Stimulated activated effector memory CD8-positive, alpha-beta T cell treated with anti-CD3 and anti-CD28 coated beads, Interleukin-12 subunit alpha, Interleukin-12 subunit beta, amount 100 ng/mL, for 72 hours (primary cell): ENCODE measurements at places on chromosomes 4 and X.

GRCh38 chrX:139949703-139950102, 15.6 kb downstream of the CXorf66 start:
- DNase-seq = no peak

- no peak for DNase-seq
Measured at GRCh38 chr4:131531087-131531486, 1618.0 kb upstream of the PCDH10 start.

DNA sequence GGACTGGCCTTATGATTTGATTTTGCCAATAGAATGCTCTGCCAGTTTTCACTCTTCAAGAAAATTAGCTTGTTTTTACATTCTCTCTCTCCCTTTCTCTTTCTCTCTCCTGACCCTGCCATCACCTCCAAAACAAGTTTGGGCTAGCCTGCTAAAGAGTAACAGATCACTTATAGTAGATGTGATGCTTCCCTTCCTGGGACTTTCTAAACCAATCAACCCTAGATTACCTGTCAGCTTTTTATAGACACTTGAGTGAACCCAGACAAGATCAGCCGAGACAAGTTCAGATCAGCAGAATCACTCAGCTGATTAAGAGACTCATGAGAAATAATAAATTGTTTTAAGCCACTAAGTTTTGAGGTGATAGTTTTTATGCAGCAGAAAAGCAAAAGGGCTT, 521.2 kb downstream of the ANKRD50 start:
- DNase-seq = no peak

- DNase-seq = no peak
Measured at GRCh38 chr4:143302536-143302935, 34.1 kb upstream of the GAB1 start.

GRCh38 chr4:127155116-127155515, 477.6 kb upstream of the INTU start:
- DNase-seq = no peak

DNA sequence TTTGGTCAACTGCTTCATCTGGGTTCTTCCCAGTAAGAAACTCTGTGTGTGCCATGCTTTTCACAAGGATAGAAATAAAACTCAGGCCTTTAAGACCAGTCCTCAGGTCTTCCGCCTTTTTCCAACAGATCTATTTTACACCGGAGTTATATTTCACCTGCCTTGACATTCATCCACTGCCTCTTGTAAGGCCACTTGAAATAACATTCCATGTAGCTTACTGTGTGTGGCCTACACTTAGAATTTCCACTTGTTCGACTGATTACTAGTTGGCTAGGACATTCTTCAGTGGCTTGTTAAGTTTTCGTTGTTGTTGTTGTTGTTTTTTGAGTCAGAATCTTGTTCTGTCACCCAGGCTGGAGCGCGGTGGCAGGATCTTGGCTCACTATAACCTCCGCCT, 92.8 kb upstream of the UNC5C start:
- no peak for DNase-seq

- no peak for DNase-seq
Measured at GRCh38 chr4:53591372-53591892, at the start of gene LNX1. LNX1 (minus strand) TSS chr4:53591486; CDS start chr4:53574002, 17,484 bp downstream.

- DNase-seq = no peak
Measured at GRCh38 chrX:151988706-151989299, 14.3 kb upstream of the GABRE start.

- DNase-seq = peak; percentile 82
Measured at GRCh38 chr4:7719354-7720174, 220.1 kb downstream of the AFAP1 start.

DNA sequence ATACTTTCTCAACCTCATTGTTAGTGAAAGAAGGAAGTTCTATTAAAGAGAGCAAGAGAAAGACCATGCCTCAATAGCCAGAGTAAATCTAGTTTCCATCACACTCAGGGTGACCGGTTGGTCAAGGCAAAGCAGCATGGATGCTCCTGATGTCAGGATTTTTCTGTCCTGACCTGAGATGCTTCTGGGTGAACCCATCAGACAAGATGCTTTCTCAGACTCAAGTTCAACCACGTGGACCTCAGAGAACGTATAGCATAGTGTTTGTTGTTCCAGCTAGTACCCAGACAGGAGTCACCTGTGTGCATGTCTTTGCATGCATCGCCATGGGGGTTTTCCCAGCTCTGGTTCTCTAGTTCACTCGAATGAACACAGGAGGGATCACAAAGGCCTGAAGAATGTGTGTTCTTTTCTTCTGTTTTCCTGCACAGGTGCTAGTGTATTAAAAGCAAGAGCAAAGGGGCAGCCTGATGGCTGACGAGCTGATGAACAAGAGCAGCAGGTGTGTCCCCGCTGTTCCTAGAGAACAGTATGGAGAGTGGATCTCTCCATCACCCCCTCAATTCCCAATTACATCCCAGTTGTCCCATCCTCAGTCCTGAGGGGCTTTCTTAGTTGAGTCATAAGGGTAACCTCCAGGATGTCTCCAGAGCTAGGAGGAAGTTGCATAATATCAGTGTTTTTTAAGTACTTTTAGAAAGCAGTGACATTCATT, 110.5 kb upstream of the ENPP6 start:
- DNase-seq = no peak

DNA sequence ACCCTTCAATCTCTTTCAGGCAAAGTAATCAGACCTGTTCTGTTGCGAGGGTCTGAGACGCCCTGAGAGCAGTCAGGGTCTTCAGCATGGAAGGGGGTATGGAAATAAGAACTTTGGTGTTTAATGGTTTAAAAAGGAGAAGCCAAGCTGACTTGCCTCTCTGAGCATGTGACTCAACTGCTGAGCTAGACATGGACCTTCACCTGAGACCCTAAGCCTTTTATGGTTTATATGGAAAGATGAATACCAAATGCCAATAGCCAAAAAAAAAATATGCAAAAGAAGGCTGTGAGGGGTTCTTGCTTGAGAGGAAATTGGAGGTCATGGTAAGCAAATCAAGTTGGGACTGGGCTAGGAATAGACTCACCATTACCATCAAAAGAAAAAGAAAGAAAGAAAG, 30.6 kb downstream of the CHRNA9 start:
- DNase-seq = no peak

DNA sequence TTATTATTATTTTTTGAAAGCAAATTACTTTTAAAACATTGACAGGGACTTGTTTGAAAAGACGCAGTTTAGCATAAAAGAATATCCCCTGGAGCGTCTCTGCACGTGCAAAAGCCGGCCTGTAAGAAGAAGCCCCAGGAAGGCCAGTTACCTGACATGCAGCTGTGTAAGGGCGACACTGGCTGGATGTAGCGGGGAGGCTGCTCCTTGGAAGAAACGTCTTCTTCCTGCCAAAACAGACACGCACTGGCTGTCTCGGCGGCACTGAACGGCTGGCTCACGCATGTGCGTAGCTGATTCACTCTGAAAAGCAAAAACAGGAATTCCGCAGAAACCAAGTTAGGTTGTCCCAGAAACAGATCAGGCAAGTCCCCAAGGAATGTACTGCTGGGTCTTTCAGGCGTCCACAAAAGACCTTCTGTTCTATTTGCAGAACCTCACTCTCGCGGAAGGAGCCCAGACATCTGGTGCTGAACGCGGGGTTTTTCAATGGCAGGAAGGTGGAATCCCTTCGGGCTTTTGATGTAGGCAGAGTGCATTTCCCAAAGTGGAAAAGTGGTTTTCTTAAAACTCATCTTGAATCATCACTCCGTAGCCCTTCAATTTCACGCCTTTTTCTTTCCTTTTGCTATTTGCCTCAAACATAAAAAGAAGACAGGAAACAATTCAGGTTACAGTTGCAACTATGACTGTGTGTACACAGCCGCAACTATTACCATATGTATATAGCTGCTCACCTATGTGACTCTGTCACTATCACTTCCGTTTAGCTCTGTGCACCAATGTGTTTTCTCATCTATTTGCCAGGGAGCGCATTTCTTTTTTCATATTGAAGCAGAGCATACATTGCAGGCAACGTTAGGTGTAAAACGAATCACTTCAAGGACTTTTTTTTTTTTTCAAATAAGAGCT, 38.1 kb upstream of the ARSH start:
- no peak for DNase-seq

DNA sequence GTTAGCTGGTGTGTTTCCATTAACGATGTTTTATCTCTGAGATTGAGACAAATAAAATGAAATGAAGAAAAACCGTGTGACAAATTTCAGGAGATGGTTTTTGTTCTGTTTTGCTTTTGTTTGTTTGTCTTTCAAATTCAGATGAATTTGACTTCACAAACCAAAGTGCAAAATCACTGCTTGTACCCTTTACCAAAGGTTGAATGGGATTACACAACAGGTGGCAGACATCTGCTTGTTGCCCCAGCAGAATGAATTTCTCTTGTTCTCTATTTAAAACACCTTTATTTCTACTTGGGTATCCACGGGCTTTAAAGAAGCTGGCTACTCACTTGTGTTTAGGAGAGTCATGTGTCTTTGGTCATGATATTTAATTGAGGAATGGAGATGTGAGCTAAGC, 239.7 kb upstream of the CLNK start:
- DNase-seq = no peak

- no peak for DNase-seq
Measured at GRCh38 chrX:14029039-14029424, 660 bp downstream of the GEMIN8 start.

DNA sequence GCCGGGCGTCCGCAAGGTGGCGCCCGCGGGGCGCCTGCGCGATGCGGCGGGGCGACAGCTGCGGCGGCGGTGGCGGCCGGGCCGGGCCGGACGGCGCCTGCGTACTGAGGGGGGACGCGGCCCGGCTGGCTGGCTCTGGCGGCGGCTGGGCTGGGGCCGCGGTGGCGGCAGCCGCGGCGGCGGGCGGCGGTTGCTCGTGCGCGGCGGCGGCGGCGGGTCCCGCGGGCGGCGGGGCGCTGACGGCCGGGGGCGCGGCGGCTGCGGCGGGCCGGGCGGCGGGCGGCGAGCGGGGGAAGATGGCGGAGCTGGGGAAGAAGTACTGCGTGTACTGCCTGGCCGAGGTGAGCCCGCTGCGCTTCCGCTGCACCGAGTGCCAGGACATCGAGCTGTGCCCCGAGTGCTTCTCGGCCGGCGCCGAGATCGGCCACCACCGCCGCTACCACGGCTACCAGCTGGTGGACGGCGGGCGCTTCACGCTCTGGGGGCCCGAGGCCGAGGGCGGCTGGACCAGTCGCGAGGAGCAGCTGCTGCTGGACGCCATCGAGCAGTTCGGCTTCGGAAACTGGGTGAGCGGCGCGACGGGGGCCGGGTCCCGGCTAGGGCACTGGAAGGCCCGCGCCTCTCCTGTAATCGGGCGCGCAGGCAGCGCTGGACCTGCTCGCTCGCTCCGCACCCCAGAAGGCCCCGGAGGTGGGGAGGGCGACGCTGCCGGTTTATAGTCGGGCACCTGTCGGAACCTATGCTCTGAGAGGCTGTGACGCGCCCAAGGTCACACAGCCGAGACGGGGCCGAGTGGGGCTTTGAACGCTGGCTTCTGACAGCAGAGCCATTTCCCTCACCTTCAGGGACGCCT, at the start of gene TADA2B:
Gene TADA2B (plus strand): TSS at position 89 of the 853 bp plus-strand sequence. CDS start 208 bp downstream, at position 297.
- DNase-seq = peak; percentile 84

GRCh38 chr4:17265653-17266052, 246.2 kb downstream of the QDPR start:
- DNase-seq = no peak

GRCh38 chrX:45783002-45783401, 582.3 kb upstream of the DIPK2B start:
- DNase-seq = no peak

- DNase-seq = no peak
Measured at GRCh38 chrX:20225488-20225833, 41.2 kb downstream of the RPS6KA3 start.

DNA sequence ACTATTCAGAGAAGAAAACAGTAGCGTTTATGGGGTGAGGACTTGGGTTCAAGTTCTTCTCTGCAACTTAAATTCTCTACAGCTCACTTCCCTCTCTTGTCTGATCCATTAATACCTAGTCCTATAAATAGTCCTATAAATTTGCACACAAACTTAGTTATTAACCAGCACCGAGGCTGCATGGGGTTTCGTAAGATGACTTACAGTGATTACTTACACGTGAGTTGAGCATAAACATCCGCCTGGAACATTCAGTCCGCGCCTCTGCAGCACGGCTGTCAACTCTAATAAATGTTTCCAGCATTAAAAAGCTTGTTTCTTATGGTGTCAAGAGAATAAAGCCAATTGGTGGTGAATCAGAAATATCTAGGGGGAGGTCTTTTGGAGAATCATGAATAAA, 103.0 kb upstream of the ENPP6 start:
- DNase-seq = no peak

- no peak for DNase-seq
Measured at GRCh38 chr4:38188136-38188535, 227.9 kb downstream of the PTTG2 start.

- no peak for DNase-seq
Measured at GRCh38 chr4:81876106-81876505, 404.4 kb upstream of the RASGEF1B start.

GRCh38 chr4:2786794-2787229, 6.1 kb upstream of the SH3BP2 start:
- DNase-seq = peak; percentile 10

DNA sequence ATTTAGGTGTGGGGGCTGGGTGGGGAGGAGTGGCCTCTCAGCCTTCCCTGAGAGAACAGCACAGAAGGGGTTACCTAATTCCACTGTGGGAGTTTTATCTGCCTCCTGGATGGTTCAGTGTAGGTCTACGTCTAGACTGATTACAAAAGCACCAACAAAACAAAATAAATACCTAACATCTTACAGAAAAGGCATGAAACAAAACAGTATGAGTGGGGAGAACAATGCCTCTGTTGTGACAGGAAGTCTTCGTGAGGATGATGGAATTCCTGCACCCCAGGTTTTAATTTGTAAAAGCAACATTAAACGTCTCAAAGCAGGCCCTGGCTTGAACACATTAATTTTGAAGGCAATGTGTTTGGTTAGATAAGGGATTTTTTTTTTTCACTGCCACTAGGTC, 112.1 kb upstream of the GPC4 start:
- DNase-seq = no peak

DNA sequence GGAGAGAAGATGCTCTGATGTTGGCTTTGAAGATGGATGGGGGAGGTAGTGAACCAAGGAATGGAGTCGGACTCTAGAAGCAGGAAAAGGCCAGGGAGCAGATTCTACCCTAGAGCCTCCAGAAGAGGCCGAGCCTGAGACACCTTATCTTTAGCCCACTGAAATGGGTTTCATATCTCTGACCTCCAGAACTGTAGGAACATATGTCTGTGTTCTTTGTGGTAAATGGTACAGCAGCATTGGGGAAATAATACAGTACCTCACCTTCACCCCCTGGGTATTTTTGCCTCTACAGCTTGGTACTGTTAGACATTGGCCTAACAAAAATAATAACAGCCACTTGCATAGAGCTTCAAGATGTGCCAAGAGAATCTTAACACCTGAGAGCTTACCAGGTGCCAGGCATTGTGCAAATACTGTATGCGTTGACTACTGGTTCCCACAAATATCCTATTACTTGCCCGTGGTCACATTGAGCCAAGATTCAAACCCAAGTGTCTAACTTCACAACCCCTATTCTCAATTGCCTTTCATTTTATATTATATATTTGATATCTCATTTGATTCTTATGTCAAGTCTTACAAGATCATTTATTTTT, 57.0 kb upstream of the PGM2 start:
- no peak for DNase-seq

GRCh38 chr4:118917582-118917981, 28.9 kb downstream of the SYNPO2 start:
- DNase-seq = no peak

GRCh38 chr4:8310306-8310705, 40.8 kb downstream of the HTRA3 start:
- DNase-seq = no peak

- DNase-seq = no peak
Measured at GRCh38 chr4:88751258-88752075, 53.8 kb upstream of the NAP1L5 start.

- no peak for DNase-seq
Measured at GRCh38 chr4:11469650-11470437, 41.1 kb upstream of the HS3ST1 start.
